WTC11 (cell line): ENCODE measurements at places on chromosomes 1 and 21.

DNA sequence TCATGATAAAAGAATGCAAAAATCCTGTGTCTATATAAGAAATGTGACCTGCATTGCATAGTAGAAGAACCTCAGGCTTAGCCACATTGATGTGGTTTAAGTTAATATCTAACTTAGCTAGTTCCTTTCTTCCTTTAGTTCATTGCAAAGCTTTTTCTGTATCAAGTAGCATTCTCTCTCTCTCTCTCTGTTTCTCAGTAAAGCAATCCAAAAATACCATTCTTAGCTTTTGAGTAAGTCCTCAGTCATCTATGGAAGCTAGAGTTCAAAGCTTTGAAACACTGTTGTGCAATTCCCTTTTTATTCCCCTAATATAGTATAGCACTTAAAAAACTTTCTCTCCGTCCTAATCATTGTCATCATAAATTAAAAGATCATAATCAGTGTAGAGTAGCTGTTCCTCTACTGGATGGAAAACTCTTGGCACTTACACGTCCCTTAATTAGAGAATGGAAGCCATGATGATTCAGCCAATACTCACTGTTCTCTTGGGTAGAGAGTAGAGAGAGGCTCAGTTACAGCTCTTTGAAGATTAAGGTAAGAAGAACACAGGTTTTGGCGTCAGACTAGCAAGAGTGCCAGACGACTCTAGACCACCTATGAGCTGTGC is 350.3 kb upstream of the LYPLAL1 start:
- DNase-seq: no peak

- DNase-seq: no peak
Observed at GRCh38 chr1:80021891-80022290, 1015.4 kb upstream of the ADGRL4 start.

- DNase-seq: no peak
Observed at GRCh38 chr1:81664341-81664740, 136.4 kb upstream of the ADGRL2 start.

DNA sequence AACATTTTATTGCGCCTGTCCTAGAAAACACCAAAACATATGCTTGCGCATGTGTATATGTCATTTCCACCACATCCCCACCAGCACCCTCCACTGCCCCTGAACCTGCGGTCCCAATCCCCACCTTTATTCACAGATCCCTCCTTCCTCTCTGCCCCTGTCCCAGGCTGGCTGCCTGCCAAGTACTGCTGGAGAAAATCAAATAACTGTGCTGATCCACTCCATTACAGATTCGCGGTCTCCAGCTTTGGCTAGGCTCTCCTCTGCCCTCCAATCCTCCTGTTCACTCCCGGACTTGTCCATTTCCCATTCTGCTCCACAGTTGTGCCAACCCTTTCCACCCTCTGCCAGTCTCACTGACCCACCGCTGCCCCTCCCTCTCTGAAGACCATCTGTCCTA is 59.3 kb upstream of the GJB5 start:
- DNase-seq: no peak

GRCh38 chr1:78091215-78091813 is 45.5 kb downstream of the GIPC2 start:
- DNase-seq: peak; percentile 36
